NCI-H510A treated with DMSO at 0.1 percent for 48 hours (cell line): ENCODE measurements at places on chromosomes 1 and 21.
A peak's percentile ranks its signal among the peaks of the same experiment; 100 is the strongest.

- DNase-seq, result no peak
Measured at GRCh38 chr1:211229365-211229759, 29.8 kb upstream of the RCOR3 start.

GRCh38 chr1:2271211-2271721, 43.1 kb downstream of the SKI start:
- no peak for DNase-seq

- DNase-seq, result peak; percentile 88
Measured at GRCh38 chr21:34889676-34890469, 159.2 kb downstream of the RUNX1 start.

DNA sequence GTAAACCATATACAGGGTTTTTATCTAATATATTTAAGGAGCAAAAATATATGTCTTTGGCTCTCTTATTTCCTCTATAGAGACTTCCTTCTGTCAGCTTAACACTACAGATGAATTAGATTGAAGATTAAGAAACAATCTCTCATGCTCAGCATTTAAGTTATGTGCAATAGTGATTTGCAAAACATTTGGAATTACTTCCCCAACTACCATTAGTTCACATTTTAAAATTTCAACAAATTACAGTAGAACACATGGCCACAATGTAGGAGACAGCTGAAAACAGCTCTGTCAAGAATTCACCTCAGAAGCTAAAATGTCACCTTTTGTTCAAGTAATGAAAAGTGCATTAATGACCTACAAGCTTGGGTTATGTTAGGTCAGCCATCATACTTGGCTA, 177.9 kb downstream of the EIF4G3 start:
- no peak for DNase-seq

DNA sequence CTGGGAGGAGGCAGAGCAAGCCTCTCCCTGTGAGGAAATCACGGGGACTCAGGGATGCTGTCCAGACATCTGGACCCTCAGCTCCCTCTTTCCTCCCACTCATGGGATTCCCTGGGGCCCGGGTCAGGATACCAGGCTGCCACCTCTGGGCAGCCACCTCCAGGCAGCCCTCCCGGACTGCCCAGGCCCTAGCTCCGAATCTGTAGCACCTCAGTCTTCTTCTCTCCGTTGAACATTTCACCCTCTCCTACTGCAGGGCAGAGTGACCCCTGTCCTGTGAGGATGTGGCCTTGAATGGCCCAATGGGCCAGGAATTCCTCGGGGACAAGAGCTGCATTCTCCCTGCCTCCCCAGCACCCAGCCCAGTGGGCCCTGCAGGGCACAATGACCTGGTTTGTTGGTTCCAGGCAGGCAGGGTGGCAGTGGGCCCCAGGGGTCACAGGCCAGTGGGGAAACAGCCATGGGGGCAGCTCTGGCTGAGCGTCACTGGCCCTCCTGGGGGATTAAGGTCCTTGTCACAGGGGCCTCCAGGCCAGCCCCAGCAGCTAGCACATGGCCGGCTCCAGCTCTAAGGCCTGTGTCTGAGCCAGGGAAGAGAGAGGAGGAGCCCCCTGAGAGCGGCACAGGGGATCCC, 9.5 kb upstream of the TTC34 start:
- no peak for DNase-seq

- no peak for DNase-seq
Measured at GRCh38 chr1:223289621-223290020, 74.4 kb downstream of the SUSD4 start.

- no peak for DNase-seq
Measured at GRCh38 chr21:46598581-46599572, 6.0 kb downstream of the S100B start.

- DNase-seq, result no peak
Measured at GRCh38 chr1:54008876-54009275, 9.1 kb downstream of the LDLRAD1 start.

DNA sequence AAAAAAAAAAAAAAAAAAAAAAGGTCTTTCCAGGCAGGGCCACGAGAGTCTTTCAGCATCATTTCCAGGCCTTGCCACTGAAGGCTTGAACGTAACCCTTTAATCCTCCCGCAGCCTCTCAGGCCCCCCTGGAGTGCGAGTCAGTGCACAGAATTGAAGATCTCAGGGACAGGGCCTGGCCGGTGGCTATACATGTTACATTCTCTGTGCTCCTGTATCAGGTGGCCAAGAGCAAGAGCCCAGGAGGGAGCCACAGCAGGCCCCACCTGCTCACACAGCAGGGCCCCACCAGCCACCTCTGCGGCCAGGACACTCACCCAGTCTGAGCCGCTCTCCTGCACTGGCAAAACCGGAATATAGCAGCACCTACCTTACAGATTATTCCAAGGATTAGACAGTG, 34.1 kb upstream of the SLC25A33 start:
- peak; percentile 99 for DNase-seq

GRCh38 chr1:33391343-33392078, 39.4 kb downstream of the PHC2 start:
- DNase-seq, result no peak

DNA sequence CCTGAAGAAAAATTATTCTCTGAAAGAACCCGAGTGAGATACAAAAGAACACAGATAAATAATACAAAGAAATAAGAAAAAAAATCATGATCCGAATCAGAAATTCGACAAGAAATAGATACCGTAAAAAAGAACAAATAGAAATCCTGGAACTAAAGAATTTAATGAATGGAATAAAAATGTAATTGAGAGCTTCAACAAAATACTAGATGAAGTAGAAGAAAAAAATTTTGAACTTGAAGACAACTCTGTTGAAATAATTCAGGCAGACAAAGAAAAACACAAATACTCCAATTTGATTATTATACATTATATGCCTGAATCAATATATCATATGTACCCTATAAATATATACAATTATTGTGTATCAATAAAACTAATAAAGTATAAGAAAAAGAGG, 4.8 kb upstream of the OR6F1 start:
- no peak for DNase-seq
